ENCODE measurements at places on chromosomes 2 and 18.

- DNase-seq = no peak
These were observed 6.5 kb downstream of the ACKR3 start for GRCh38 chr2:236576087-236576486.

DNA sequence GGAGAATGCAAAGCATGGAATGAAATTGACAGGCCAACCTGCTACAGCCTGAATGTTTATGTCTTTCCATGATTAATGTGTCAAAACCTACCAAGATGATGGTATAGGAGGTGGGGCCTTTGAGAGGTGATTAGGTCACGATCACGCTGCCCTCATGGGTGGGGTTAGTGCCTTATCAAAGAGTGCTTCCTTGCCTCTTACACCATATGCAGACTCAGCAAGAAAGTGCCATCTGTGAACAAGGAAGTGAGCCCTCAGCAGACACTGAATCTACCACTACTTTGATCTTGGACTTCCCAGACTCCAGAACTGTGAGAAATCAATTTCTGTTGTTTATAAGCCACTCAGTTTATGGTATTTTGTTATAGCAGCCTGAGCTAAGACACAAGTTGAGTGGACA is 147.5 kb upstream of the BCL2L11 start:
- no peak for DNase-seq

GRCh38 chr2:201156640-201157039 is 26.3 kb upstream of the CASP10 start:
- no peak for DNase-seq

DNA sequence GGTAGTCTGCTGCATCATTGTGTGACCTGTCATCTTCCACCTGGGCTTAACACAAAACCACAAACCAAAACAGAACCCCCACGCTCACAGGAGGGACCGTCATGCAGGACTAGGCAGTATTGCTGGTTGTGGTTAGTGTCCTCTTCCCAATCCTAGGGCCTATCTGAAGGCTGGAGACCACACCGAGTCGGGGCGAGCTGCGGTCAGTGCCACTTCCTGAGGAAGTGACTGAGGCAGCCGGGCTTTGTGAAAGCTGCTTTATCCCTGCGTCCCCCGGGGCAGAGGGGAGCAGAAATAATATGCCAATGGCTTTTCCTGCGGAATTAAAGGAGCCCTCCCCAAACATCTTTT is 22.9 kb downstream of the ZNF532 start:
- DNase-seq = no peak

GRCh38 chr2:12330916-12331315 is 385.8 kb upstream of the TRIB2 start:
- DNase-seq = no peak

- peak; percentile 29 for DNase-seq
These were observed at the start of gene ONECUT2 for GRCh38 chr18:57434536-57435494. TSS of gene ONECUT2 (plus strand) at chr18:57435374. CDS start at chr18:57435717, 343 bp downstream.

GRCh38 chr18:51234117-51235008 is 36.9 kb upstream of the MEX3C start:
- DNase-seq = no peak

DNA sequence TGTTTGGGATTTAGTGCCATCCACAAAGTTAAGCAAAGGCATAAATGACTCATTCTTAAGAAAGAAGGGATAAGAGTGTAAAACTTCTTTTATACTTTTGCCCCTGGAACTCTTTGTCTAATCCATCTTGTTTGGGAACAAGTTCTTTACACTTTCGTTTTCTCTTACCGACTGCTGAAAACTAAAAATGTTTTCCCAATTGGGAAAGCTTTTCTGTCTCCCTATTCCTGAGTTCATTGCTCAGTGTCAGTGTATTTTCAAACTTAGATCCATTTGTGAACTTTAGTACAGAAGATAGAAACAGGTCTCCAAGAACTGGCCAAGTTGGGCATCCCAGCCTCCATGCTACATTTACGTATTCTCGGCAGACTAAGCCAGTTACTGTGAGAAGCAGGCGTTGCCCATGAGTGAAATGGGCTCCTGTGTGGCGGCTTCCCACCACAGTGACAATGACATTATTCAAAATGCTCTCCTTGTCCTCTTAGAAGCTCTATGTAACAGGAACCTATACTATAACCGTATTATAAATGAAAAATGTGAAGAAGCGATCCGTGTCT is 51.7 kb downstream of the TGOLN2 start:
- no peak for DNase-seq

GRCh38 chr2:457792-458424 is 170.0 kb upstream of the ALKAL2 start:
- DNase-seq = no peak

DNA sequence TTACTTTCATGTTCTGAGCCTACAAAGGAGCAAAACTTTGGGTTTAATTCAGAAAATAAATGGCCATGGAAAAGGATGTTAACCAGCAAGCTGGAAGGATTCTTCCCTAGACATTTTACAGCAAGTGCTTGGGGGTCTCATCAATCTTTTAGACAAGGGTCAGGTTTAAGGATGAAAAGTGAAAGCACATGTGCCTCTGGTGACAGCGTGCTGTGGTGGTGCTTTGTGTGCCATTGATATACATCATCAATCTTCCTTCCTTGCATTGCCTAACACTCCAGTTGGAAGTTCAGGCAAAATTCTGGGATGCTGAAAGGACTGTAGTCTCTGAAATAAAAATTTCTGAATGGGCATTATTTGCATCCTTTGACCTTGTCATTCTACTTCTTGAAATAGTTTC is 171.2 kb downstream of the KCNE4 start:
- DNase-seq = no peak

DNA sequence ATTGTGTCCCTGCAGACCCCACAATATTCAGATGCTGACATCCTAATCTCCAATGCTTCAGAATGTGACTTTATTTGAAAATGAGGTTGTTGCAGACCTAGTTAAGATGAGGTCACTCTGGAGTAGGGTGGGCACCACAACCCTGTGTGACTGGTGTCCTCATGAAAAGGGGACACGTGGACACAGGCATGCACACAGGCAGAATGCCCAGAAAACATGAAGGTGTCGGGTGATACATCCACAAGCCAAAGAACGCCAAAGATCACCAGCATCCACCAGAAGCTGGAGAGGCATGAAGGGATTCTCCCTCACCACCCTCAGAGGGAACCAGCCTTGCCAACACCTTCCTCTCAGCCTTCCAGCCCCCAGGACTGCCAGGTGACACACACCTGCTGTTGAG is 69.3 kb downstream of the AFF3 start:
- no peak for DNase-seq

DNA sequence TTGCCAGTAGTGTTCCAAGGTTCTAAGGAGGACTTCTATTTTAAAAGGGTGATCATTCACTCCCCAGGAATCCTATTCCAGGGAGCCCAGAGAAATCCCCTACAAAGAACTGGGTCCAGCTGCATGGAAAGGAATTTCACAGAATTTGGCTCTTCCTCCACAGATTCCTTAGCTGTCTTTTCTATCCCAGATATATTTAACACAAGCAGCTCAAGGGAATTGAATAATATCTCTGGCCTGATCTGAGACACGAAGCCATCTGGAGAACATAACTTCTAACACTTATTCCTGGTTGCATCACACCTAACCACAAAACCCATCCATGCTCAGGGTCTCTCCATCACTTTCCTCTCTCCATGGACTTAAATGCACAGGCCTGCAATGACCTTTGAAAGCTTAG is 306.7 kb upstream of the ACVR2A start:
- no peak for DNase-seq

GRCh38 chr2:240886678-240887609 is 9.0 kb downstream of the MAB21L4 start:
- DNase-seq = no peak

DNA sequence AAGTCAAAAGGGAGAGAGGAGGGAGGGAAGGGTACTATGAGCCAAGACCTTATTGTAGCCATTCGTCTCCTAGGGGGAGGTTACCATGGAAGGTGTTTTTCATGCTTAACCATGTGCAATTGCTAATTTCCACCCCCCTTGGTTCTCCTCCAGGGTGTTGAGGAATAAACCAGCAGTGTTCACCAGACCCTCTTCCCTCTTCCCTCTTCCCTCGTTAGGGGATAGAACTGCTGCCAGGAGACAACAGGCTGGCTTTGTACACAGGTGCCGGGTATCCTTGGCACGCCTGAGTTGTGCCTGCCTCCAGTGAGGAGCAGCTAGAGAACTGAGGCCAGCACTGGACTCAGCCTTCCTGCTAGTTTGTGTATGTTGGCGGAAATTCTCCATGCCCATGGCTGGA is 41.1 kb upstream of the ARL5A start:
- DNase-seq = no peak

DNA sequence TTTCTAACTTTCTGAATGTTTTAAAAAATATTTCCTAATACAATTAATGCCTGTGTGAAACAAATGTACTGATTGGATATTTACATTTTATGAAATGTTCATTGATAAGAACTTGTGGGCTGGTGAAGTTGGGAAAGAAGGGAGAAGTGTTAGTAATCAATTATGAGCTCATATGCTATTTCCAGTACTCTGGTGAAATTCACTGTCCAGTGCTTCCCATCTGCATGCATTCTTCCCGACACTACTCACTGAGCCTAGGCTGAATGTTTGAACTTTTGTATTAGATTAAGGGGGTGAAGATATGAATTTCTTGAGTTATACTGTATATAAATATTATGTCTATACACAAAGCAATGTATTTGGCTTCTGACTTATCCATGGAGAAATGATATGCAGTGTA is 36.0 kb downstream of the SKA1 start:
- no peak for DNase-seq

- no peak for DNase-seq
These were observed 161.9 kb upstream of the EPAS1 start for GRCh38 chr2:46135228-46135855.

GRCh38 chr2:240685771-240686371 is 3.2 kb upstream of the AQP12B start:
- DNase-seq = no peak

DNA sequence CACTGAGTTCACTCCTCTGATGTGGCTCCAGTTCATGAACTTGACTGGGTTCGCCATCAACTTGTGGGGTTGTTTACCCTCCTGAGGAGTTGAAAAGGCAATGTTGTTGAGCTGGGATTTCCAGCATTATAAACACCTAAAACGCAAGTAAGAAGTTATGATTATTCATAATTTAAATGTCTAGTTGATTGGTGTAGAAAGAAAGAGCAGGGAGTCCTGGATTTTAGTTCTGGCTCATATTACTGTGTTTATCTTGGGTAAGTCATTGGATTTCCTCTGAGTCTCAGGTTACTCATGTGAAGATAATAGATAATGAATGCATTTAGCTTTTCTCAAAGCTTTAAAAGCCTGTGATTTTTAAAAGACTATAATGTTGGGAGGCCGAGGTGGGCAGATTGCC is 438.0 kb upstream of the CDH20 start:
- DNase-seq = no peak

- no peak for DNase-seq
These were observed 21.4 kb downstream of the FAM98A start for GRCh38 chr2:33577668-33578067.
